ENCODE measurements at places on chromosomes 11 and 22. TPM values are rescaled to one million over a fixed set of nuclear protein-coding genes. Genes with fewer than 3 reads are reported as not detected.

GRCh38 chr11:18890615-18891014, 48.6 kb downstream of the MRGPRX1 start:
- DNase-seq: no peak

GRCh38 chr22:20407829-20408228, 13.9 kb downstream of the ZNF74 start:
- DNase-seq: no peak

FADS3 gene
- 48.8 TPM for polyA plus RNA-seq

MYO7A gene
- 4.3 TPM for polyA plus RNA-seq

SLC35E4 gene
- 2.3 TPM for polyA plus RNA-seq

TMA7B gene
- polyA plus RNA-seq: not detected

TUB gene
- polyA plus RNA-seq: 12.7 TPM

OR2D2 gene
- polyA plus RNA-seq: not detected

GRCh38 chr11:71936825-71937224, 8.0 kb downstream of the RNF121 start:
- DNase-seq: no peak

ELFN2 gene
- 1.1 TPM for polyA plus RNA-seq

GRCh38 chr11:114447892-114448291, 8.6 kb downstream of the REXO2 start:
- no peak for DNase-seq

DNA sequence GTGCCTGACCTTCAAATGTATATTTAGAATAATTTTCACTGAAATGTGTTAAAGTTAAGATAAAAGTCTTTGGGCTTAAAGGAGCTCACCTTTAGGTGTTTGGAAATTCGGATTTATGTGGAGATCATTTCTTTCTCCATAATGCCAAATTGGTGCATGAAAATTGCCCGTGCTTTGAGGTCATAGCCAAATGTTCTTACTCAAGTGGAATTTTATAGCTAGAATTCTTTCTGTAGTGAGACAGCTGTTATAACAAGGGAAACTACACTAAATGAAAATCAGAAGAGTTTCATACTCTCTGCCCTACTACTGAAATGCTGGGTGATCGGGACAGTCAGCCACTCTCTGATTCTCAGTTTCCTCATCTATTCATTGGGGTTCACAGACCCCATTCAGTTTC, 89.5 kb upstream of the DBX1 start:
- no peak for DNase-seq

DNA sequence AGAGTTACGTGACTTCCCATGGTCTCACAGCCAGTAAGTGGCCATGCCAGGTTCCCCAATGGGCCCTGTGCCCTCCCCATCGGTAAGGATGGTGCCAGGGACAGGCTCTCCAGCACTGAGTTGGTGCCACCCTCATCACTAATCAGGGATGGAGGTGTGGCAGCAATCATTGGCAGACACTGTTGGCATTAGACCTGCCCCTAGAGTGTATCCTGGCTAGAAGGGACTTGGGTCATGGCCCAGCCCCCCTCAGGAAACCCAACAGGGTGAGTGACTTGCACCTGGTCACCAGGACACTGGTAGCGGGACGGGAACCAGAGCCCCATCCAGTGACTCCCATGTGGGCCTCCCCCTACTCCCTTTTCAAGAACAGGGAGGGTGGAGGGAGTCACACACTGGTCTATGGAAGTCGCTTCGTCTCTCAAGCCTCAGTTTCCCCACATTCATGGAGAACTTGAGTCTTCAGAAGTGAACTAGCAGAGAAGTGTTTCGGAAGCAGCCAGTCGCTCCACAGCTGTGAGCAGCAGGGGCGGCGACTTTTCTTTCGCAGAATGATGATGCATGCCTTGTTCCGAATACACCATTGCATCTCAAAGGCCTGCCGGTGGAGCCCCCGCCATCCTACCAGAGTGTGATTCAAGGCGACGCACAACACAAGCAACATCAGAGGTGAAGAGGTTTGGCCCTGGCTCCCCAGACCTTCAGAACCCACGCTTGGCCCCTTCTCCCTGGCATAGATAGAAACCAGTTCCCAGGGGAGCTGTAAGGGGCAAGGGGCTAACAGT, 12.9 kb downstream of the MS4A10 start:
- DNase-seq: no peak

DNA sequence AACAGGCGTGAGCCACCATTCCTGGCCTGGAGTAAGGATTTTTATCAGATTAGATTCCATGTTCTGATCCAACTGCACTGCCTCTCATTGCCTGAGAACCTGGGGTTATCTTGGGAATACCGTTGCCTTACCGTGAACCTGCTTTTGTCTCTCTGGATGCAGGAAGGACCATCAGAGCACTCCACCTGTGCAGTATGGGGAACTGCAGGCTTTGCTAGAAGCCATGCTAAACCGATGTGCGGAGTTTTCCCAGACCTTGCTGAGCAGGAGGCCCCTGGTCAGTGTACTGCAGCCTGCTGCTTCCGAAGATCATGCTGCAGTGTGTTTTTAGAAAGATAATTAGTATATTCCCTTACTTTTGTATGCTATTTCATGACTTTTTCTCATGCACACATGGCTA, 43.6 kb downstream of the MEI1 start:
- no peak for DNase-seq

- DNase-seq: peak; percentile 28
These were observed at the start of gene BARX2 for GRCh38 chr11:129375751-129376657. TSS of gene BARX2 (plus strand) at chr11:129375848. CDS start at chr11:129376036, 188 bp downstream.

DNA sequence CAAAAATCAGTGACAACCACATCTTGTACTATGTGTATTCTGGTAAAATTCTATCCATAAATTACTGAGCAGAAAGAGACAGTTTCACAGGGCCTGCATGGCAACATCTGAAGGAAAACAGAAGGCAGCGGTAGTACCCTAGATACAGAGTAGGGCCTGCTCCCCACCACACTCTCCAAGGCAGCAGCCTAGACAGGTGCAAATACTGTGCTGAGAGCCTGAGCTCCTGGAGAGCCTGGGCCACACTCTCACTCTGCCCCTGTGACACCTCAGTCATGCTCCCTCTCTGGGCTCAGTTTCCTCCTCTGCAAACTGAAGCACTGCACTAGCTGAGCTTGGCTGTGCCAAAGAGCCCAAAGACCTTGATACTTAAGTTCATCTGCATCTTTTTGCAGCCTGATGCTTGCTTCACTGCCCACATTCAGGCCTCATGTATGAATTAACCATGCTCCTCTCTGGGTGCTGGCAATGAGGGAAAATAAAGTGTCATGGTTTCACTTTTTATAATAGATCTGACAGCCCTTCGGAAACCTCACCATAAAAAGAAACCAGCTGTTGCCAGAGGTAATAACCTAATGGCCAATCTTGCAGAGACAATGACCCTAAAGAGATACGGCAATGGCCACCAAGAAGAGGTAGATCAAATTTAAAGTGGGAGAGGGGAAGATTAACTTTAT, 104.7 kb downstream of the PLEKHA7 start:
- no peak for DNase-seq

GRCh38 chr11:107799218-107799859, 59.2 kb downstream of the SLC35F2 start:
- peak; percentile 82 for DNase-seq

PDE2A gene
- polyA plus RNA-seq: 24.5 TPM

DNA sequence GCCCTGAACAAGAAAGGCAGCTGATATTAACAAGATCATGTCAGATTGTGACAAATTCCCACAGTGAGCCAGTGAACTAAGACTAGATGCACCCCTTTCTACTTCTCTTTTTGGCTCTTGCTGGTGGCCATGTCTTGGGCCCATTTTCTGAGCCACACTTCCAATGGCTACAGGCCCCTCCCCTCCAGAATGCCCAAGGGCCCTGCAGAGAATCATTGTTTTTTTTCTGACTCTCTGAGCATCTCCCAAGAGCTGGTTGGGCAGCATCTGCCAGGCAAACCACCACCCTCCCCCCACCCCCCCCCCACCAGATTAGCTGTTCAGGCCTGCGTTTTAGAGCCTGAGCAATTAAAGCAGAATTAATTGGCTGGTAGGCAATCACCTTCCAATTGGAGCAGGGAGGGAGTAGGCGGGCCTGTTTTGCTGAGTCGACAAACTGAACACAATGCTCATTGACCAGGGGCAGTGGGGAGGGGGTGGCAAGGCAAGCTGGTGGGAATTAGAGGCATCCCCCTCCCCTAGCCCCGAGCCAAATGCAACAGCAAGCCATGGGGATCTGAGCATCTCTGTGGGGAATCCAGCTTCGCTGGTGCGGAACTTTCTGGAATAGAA, 541.4 kb downstream of the MN1 start:
- DNase-seq: no peak

DNA sequence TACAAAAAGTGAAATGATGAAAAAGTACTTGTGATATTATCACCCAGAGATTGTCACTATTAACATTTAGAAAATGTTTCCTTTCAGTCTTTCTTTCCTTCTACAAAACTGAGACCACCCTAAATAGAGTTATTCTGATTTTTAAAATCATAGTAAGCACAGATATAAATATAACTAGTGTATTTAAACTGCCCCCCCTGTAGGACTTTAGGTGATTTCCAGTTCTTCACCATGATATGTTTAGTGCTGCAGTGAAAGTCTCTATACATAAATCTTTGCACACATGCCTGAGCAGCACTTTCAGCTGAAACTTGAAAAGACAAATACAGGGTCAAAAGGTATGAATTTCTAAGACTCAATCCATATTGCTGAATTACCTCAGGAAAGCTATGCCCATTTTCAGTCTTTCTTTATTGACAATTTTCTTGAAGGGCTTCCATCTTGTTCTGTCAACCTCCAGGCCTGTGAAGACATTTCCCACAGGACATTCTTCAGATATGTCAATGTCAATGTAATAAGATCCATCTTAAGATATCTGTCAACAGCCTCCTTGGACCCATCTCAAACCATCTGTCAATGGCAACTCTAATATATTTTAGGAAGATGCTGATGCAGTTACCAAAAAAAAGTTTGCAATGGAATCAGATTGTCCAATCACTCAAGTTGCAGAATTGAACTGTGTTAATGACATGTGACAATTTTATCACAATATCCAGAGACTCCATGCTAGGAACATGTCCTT, 30.8 kb upstream of the LDLRAD3 start:
- DNase-seq: no peak

- DNase-seq: peak; percentile 13
These were observed 2.0 kb upstream of the KMT5B start for GRCh38 chr11:68215087-68215445.

KCNE3 gene
- polyA plus RNA-seq: 1.6 TPM

GRCh38 chr11:121367001-121367843, 74.7 kb downstream of the SC5D start:
- DNase-seq: no peak

PGR gene
- not detected for polyA plus RNA-seq

GRCh38 chr11:110919241-110919922, 207.1 kb upstream of the ARHGAP20 start:
- no peak for DNase-seq

- DNase-seq: no peak
These were observed 171.5 kb downstream of the MN1 start for GRCh38 chr22:27629908-27630673.

- DNase-seq: no peak
These were observed 12.1 kb upstream of the EHD1 start for GRCh38 chr11:64890522-64890939.

DNA sequence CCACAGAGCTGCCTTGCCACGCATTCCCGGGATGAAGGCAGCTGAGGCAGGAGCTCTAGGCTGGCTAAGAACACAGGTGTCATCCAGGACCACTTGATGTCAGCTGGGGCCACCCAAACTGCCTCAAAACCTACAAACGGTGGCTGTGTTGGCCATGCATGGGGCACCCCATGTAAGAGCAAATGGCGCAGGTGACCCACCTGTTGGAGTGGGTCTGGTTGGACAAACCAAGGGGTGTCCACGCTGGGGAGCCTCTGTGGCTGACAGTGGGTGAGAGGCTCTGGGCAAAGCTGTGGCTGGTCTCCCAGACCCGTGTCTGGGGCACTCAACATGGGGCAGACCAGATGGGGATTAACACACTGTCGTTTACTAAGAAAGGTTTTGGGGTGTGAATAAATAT, 19.0 kb upstream of the SYT8 start:
- DNase-seq: no peak

- no peak for DNase-seq
These were observed 102.0 kb downstream of the SBF2 start for GRCh38 chr11:10192036-10192435.

- DNase-seq: no peak
These were observed 128.9 kb downstream of the DBX1 start for GRCh38 chr11:20031155-20032001.

PISD gene
- 16.9 TPM for polyA plus RNA-seq

ALG8 gene
- 21.4 TPM for polyA plus RNA-seq

DNA sequence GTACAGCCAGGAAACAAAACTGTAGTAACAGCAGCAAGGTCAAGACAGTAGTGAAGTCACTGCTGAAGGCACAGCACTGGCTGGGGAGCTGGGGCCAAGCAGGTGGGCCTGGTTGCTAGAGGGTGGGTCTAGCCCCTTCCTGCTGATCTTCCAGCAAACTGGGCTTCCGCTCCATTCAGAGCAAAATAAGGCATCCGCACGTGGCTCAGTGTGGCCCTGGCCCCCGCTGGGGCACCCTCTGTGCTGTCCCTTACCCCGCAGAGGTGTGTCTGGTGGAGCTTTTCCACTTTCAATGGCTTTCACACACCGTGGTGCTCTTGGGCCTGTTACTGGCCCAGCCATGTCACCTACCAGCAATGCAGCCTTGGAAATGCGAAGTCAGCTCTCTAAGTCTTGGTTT, 162.4 kb upstream of the B3GAT1 start:
- no peak for DNase-seq

DNA sequence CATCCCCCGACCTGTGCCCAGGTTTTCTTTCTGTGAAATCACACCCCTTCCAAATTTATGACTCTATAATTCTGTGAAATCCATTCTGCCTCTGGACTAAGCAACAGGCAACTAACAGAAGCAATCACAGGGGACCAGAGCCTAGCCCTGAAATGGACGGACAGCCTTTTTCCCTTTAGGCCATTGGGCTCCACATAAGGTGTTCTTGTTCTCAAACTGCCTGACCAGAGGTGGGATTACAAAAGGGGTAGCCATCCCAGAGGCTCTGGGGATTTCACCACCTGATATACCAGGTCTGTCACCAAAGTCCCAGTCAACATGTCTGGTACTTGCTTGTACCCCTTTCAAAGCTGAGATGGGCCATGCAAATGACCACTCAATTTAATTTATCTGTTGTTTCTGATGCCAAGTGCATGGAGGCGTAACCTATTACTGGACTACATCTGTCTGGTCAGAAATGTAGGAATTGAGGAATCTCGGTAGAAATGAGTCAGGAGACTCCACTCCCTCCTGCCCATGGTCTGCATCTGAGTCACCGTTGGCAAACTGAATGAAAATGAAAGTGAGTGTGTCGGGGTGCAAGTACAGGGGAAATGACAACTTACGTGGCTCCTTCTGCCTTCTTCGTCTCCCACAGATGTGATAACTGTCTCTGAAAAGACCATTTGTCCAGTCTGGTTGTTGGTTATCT, 10.2 kb downstream of the DKK3 start:
- DNase-seq: no peak

- no peak for DNase-seq
These were observed 127.8 kb downstream of the PARVA start for GRCh38 chr11:12505183-12505582.

DNA sequence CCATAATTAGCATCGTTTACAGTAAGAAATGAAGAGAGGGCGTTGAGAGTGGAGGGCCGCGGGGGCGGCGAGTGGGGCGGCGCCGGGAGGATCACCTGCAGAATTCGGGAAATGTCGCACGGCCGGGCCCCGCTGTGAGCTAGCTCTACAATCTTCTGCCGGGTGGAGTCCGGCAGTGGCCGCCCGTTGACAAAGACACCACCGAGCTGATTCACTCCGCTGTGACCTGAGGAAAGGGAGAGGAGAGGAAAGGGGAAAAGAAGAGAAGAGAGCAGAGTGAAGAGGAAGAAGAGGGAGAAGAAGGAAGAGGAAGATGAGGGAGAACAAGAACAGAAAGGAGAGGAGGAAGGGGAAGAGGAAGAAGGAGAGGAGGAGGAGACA, 8.5 kb downstream of the PAX6 start:
- no peak for DNase-seq

All from muscle of back (tissue), 13 donors.